Activated T-helper 1 cell treated with anti-CD3 and anti-CD28 coated beads, Interleukin-12 subunit alpha, Interleukin-12 subunit beta, Interleukin-2, Interleukin-4 antibody, amounts not matched to agents 30 ng/mL and 10 ng/mL and 1 ng/mL, durations not matched to agents 14 hours and 24 hours and 36 hours (primary cell): ENCODE measurements at places on chromosomes 4 and X. TPM values are rescaled to one million over a fixed set of nuclear protein-coding genes. Genes with fewer than 3 reads are reported as not detected.

The AR gene
- total RNA-seq = not detected in 2 replicates

DNA sequence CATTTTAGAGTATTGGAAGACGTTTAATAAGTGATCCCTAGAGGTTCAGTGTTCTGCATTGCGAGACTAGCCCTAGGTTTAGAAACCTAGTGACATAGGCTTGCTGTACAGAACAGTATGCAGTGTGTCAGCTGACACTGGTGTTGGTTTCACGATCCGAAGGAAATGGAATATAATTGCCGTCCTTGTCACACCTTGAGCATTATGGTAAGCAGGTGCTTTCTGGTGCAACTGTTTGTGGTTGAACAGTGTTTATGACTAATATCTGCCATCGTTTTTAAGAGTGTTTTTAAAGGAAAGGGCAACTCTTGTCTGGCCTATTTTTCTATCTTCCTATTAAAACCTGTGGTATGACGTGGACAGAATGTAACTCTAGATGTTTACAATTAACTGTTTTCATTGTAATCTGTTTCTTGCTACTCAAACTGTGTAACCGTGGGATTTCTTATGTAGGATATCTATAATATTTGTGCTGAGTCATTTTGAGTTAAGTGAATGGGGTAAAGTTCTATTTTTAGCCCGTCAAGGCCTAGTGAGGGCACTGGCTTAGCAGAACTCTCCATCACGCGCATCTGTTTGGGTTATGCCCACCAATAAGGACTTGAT, 53.8 kb upstream of the TBC1D14 start:
- DNase-seq = peak; percentile 12
- H3K36me3 ChIP-seq = peaks cover 33% of the 10 kb centered on the region
- H3K4me1 ChIP-seq = peaks cover 27% of the 10 kb centered on the region
- no peak overlapping the region for H3K4me3 ChIP-seq

DNA sequence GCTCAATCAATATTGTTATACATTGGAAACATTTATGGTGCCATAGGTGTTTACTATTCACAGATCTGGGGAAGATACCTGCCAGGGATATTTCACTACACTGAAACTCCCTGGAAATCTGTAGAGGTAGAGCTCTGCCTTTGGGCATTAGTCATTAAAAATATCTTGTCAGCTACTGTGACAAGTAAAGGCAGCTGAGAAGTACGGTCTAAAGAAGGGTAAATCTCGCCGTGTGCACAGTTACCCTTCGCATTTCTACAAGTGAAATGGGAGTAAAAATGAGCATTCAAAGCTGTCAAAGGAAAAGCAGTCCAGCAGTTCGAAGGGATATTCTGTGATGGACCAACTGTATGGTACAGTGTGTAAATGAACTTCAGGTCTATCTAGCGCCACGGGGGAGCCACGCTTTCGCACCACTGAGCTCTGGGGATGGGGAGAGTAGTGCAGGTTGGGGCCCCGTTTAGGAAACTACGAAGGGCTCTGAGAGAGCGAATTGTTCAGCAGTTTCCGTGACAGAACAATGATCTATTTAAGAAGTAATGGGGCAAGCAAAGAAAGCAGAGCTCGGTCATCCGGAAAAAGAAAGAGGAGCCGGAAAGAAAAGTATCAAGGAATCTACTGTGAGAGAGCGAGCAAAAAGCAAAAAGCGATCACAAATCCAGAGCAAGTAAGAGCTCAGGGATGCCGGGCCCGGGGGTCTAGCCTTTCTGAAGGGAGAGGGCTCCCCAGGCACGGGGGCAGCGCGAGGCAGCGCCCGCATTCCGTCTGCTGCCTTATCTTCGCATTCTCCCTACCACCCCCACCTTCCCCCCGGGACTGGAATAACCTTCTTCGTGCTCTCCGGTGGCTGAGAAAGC, 646 bp downstream of the TIGD4 start:
- peaks cover 2% of the 10 kb centered on the region for H3K36me3 ChIP-seq
- peak overlapping the region; percentile 99 for H3K4me3 ChIP-seq
- DNase-seq = peak; percentile 8
- H3K27me3 ChIP-seq = peaks cover 28% of the 10 kb centered on the region
- peak overlapping the region; percentile 94 for H3K27ac ChIP-seq

DNA sequence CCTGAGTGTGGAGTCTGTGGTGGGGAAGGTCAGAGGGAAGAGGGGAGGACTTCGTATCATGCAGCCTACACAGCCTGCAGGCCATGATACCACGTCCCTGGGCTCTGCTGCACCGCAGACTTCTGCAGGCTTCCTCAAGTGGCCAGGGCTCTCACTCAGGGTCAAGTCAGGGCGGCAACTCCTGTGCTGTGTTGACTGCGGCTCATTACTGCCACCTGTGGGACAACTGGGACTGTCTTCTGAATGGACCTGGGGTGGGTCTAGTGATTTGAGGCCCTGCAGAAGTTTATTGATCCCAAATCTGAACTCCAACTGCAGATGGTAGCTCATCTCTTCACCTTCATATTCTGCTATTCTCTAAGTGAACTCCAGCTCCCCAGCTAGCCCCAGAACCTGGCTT, 167.1 kb downstream of the NSUN7 start:
- DNase-seq = no peak
- no peak overlapping the region for H3K27ac ChIP-seq
- H3K27me3 ChIP-seq = no peaks in the 10 kb centered on the region
- no peak overlapping the region for H3K4me3 ChIP-seq
- H3K36me3 ChIP-seq = peaks cover 1% of the 10 kb centered on the region

DNA sequence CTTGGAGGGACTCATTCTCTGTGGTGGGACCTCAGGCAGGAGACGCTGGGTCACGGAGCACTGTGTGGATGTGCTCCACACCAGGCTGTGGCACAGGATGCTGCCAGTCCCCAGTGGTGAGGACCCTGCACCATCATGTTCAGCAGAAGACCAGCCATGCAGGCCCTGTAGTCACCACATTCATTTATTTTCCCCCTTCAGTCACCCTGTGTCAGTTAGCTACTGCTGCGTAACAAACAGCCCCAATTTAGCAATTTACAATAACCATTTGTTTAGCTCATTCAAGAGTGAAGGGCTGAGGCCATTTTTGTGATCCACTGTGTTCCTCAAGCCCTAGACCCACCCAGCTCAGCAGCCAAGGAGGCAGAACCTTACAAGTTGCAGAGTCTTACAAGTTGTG, 23.6 kb upstream of the ADRA2C start:
- H3K4me1 ChIP-seq = no peaks in the 10 kb centered on the region
- H3K4me3 ChIP-seq = no peak overlapping the region
- no peaks in the 10 kb centered on the region for H3K36me3 ChIP-seq
- H3K27me3 ChIP-seq = peaks cover 12% of the 10 kb centered on the region
- DNase-seq = no peak
- H3K27ac ChIP-seq = no peak overlapping the region

- H3K27ac ChIP-seq = no peak overlapping the region
- H3K4me1 ChIP-seq = no peaks in the 10 kb centered on the region
- H3K27me3 ChIP-seq = no peaks in the 10 kb centered on the region
- H3K4me3 ChIP-seq = no peak overlapping the region
- no peaks in the 10 kb centered on the region for H3K36me3 ChIP-seq
Observed at GRCh38 chr4:124541652-124542420, 170.7 kb downstream of the ANKRD50 start.

DNA sequence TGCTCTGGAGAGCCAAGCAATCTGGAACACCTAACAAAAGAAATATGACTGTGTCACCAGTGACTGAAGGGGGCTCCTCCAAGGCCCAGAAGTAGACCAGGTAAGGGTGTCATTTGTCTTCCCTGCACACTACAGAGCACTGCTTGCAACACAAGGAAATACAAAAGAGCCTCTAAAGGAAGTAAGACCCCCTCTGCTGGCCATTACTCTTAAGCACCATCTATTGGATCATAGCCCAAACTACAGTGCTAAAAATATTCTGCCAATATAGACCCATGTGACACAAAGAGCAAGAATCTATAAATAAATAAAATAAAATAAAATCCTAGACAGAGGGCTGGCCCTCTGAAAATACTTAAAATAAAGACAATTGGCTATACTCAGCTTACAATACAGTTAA, 528.7 kb downstream of the TMA16 start:
- no peaks in the 10 kb centered on the region for H3K4me1 ChIP-seq
- DNase-seq = no peak
- no peaks in the 10 kb centered on the region for H3K27me3 ChIP-seq
- no peak overlapping the region for H3K4me3 ChIP-seq

GRCh38 chrX:54891573-54891972, 29.1 kb upstream of the TRO start:
- DNase-seq = peak; percentile 2
- no peaks in the 10 kb centered on the region for H3K36me3 ChIP-seq
- no peak overlapping the region for H3K27ac ChIP-seq
- H3K27me3 ChIP-seq = peaks cover 5% of the 10 kb centered on the region
- no peaks in the 10 kb centered on the region for H3K4me1 ChIP-seq

GRCh38 chr4:176193938-176194337, 1.4 kb downstream of the SPATA4 start:
- peaks cover 2% of the 10 kb centered on the region for H3K36me3 ChIP-seq
- H3K4me1 ChIP-seq = peaks cover 22% of the 10 kb centered on the region
- H3K27ac ChIP-seq = peak overlapping the region; percentile 54

DNA sequence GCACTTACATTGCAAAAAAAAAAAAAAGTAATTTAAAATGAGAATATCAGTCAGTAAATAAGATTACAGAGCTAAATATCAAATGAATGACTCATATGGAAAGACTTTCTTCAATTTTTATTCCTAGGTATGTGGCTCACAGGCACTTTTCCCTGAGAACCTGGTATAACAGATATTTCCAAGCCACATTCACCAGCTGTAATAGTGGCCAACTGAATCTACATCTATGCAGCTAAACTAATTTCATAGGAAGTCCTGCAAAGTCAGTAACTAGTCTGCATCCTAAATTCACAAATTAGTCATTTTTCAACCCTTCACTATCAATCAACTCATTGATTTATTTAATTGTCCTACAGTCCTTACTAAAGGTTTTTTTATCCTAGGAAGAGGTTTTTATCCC, 5.6 kb downstream of the PDE5A start:
- peaks cover 1% of the 10 kb centered on the region for H3K36me3 ChIP-seq
- H3K27ac ChIP-seq = no peak overlapping the region
- H3K27me3 ChIP-seq = peaks cover 32% of the 10 kb centered on the region
- no peak for DNase-seq
- H3K4me3 ChIP-seq = no peak overlapping the region

GRCh38 chr4:122689972-122690371, 42.5 kb upstream of the BBS12 start:
- peak overlapping the region; percentile 71 for H3K27ac ChIP-seq
- H3K36me3 ChIP-seq = peaks cover 3% of the 10 kb centered on the region
- H3K27me3 ChIP-seq = no peaks in the 10 kb centered on the region
- peak overlapping the region; percentile 43 for H3K4me3 ChIP-seq
- peaks cover 66% of the 10 kb centered on the region for H3K4me1 ChIP-seq
- DNase-seq = peak; percentile 22

DNA sequence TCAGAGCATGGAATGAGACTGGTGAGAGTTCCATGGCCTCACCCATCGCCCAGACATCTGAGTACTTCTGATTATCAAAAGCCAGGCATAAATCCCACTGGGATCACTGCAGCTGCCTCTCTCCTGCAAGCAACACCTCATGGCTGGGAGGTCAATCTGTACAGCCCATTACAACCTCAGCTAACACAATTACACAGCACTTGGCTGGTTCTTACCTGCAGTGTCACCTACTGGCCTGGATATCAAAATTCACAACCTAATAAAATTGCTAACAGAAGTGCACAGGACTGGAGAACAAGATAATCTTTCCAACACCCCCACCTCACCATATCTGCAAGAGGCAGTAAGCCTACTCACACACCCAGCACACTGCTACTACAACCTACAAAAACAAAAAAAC, 341.7 kb upstream of the NDST3 start:
- no peak for DNase-seq
- H3K27me3 ChIP-seq = no peaks in the 10 kb centered on the region
- H3K36me3 ChIP-seq = no peaks in the 10 kb centered on the region
- H3K27ac ChIP-seq = no peak overlapping the region

- H3K36me3 ChIP-seq = no peaks in the 10 kb centered on the region
- no peak overlapping the region for H3K27ac ChIP-seq
- no peak overlapping the region for H3K4me3 ChIP-seq
Observed at GRCh38 chrX:3378156-3378555, 31.7 kb upstream of the MXRA5 start.
